ENCODE measurements at places on chromosomes 3 and 15.

DNA sequence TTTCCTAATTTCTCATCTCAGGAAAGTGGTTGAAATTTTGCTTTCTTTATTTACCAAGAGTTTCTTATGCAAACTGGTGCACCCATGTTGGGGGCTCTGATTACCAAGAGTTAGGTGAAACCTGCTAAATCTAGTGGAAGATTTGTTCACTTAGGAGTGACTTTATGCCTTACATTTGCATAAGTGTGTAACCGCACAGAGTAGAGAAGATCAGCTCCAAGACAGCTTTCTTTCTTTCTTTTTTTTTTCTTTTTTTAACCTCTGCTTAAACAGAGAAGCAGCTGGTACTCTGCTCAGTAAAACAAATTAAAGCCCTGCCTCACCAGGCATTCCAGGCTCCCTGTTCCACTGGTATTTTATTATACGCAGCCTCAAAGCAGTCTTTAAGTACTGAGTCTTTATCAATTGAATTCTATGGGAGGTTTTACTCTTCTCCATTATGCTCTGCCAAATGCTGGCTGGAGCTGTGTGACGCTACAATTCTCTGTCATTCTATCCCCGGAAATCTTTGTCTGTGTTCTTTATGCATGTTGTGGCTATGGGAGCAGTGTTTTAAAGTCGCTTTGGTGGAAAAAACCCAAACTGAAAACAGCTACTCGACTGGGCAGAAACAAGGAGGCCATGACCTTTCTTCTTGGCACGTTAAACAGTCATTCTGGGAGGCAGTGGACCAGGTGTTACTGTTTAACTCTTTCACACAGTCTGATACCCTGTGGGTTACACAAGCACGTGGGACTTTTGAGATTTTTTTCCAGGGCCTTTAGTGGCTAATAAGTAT is 55.2 kb upstream of the GBE1 start:
- no peak for DNase-seq

DNA sequence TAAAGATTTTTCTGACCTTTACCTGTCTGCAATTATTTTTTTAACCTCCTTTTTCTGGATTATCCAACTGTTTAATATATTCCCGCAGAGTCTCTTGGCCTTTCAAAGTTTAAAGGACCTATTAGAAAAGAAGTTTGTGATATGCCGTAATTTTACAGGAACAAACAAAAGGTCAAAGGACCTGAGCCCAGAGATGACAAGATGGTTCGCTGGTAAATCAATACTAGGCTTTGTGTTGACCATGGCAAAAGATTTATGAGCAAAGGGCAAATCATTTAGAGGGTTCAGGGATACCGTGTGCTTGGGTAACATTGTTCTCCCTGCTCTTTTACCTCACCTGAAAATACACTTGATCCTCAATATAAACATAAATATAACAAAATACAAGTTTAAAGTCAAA is 923.5 kb downstream of the ROBO1 start:
- no peak for DNase-seq

- DNase-seq: no peak
These were observed 28.1 kb downstream of the DNAJB8 start for GRCh38 chr3:128438488-128439072.

- DNase-seq: no peak
These were observed 52.5 kb downstream of the PHC3 start for GRCh38 chr3:170128977-170129431.

DNA sequence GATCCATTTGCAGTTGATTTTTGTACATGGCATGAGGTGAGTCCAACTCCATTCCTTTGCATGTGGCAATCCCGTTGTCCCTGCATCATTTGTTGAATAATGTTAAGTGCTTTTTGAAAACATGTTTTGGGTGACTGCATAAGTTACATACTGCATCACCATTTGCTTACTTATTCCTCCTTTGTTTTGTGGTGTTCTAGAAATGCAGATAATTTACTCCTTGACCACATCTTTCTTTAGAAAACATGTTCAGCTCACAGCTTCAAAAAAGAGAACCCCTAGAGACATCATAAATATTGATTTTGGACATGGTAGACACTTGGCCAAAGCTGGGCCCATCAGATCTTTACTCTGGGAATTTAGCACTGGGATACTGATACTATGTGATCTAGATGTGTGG is 135.3 kb upstream of the DAZL start:
- no peak for DNase-seq

DNA sequence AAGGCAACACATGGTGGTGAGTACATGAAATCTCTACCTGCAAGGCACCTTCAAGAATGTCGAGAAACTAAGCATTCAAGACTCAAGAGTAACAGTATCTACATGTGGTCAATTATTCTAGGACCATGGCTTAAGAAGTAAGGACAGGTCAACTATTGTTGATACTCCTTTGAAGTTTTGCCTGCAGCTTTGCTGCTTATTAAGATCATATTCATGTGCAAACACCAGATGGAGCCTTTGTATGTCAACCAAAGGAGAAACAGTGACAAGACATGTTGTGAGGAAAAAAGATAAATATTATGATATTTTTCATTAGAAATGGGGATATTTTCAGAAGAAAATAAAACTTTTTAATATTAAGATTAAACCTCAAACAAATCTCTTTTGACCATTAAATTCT is 52.3 kb upstream of the FGF7 start:
- DNase-seq: no peak

- no peak for DNase-seq
These were observed 4.4 kb downstream of the RPSA start for GRCh38 chr3:39410893-39411292.

DNA sequence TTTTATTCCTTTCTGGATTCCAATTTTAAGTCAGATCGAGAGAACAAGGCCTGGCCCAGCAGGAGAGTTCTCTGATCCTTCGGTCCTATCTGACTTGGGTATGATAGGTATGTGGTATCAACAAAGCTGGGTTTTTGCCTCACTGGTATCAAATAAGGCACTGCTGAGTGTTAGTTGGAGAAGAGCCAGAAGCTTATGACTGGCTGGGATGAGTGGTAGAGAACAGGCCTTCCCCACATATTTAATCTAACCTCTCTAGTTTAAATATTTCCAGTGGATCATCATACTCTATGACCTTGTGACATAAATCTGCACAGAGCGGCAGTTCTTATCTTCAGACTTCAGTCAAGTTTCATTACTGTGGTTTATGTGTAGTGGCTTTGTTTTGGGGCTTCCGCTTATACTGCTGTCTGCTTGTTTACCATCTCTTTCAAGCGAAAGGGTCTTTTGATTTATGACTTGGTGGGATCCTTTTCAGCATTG is 164.5 kb downstream of the PTPRG start:
- no peak for DNase-seq

GRCh38 chr3:18424213-18424728 is 868 bp downstream of the SATB1 start:
- DNase-seq: no peak

DNA sequence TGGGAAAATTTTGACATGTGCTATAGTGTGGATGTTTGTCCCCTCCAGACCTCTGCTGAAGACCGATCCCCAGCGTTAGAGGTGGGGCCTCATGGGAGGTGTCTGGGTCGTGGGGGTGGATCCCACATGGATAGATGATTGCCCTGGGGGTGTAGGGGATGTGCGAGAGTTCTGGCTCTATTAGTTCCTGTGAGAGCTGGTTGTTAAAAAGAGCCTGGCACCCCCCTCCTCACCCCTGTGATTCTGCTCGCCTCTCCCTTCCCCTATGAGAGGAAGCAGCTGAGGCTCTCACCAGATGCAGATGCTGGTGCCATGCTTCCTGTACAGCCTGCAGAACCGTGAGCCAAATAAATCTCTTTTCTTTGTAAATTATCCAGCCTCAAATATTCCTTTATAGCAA is 67.4 kb downstream of the ATP10A start:
- no peak for DNase-seq

Measured in activated CD8-positive, alpha-beta memory T cell treated with anti-CD3 and anti-CD28 coated beads for 48 hours (primary cell).